ENCODE measurements at places on chromosomes 5 and 9. TPM values are rescaled to one million over a fixed set of nuclear protein-coding genes. Genes with fewer than 3 reads are reported as not detected.

IPPK gene
- total RNA-seq = 7.8 TPM

GPX8 gene
- total RNA-seq = 119 TPM

TTC16 gene
- not detected for total RNA-seq

AIF1L gene
- 0.08 TPM for total RNA-seq

TRAF1 gene
- total RNA-seq = 0.64 TPM

SAXO1 gene
- total RNA-seq = not detected

IL13 gene
- total RNA-seq = not detected

All from epithelial cell of alveolus of lung (primary cell).